CD4-positive, alpha-beta T cell (primary cell): ENCODE measurements at places on chromosomes 16 and 17.

- DNase-seq = no peak
These were observed 35.3 kb upstream of the PITPNM3 start for GRCh38 chr17:6591599-6592158.

GRCh38 chr16:50496990-50497389, 51.2 kb upstream of the NKD1 start:
- DNase-seq = no peak

DNA sequence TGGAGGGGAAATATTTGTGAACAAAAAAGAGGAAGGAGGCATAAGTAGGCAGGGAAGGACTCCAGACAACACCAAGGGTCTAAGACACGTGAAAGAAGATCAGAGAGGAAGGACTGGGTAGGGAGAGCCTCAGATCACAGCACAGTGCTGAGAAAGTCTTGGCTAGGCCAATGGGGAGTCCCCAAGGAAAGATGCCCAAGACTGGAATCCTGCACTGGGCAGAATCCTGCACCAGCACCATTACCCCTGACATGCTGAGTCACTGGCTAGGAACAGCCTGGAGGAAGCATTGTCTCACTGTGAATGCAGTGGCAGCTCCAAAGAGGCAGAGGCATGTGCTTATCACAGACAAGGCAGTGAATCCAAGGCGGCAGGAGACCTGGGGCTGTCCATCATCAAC, 19.2 kb downstream of the CLEC19A start:
- DNase-seq = no peak

DNA sequence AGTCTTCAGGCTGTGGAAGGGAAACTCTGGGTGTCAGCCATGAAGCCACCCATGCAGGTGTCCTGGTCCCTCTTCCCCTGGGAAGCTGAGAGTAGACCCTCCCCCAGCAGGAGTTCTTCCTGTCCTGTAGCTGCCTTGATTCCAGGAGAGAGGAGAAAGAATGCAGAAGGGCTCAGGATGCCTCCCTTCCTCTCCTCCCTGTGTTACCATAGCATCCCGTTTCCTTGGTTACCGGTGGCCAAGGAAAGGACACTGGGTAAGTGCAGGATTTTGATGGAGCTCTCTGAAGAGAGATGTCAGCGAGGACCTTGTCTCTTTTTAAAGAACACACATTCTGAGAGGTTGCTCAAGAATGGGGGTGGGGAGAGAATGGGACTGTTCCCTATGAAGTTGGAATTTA, 304.1 kb upstream of the N4BP1 start:
- DNase-seq = no peak

GRCh38 chr16:27805828-27806351, 255.9 kb downstream of the KATNIP start:
- DNase-seq = no peak

GRCh38 chr17:37465069-37465616, 24.5 kb upstream of the DUSP14 start:
- no peak for DNase-seq

DNA sequence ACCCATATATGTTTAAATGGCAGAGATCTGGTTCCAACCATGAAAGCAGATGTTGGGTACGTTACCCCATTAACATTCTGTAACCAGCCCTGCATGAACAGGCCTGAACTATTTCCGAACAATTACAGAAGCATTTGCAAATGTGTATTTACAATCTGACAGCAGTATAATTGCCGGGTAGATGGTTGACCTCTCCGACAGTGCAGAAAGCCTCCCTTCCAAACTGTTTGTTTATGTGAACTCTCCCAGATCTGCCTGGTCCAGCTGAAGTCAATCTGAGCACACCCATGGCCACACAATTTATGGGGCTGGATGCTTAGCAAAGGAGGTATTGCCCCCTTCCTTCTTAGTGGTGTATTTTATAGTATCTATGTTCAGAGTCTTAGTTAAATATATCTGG, 21.8 kb downstream of the NUDT7 start:
- no peak for DNase-seq

- DNase-seq = no peak
These were observed 7.8 kb downstream of the TTLL6 start for GRCh38 chr17:48809182-48809581.

- no peak for DNase-seq
These were observed 16.8 kb downstream of the CNTNAP4 start for GRCh38 chr16:76293980-76294379.

- DNase-seq = no peak
These were observed 10.3 kb upstream of the ZFHX3 start for GRCh38 chr16:73058221-73058615.

DNA sequence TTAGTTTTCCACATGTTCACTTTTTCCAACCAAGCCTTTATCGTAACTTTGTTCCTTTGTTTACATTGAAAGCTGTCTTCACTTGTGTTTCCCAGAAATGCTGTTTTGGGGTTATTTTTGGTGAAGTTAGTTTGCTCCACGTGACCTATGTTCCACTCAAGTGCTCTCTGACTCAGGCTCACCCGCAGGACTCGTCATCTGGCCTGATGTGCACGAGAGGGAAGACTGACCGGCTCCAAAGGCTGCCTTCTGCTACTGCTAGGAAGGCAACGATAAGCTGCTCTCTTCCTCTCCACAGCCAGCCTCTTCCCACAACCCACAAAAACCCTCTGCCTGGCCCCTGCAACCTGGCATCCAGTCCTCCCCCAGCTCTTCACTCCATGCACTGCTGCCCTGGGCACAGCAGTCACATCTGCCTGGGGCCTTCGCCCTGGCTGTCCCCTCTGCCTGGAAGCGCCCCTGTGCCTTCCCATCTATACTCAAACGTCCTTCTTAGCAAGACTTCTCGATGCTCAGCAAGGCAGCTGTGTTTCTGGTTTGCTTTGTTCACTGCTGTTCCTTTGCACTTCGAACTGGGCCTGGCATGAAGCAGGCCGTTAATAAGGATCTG, 28.0 kb downstream of the ZCCHC14 start:
- no peak for DNase-seq

DNA sequence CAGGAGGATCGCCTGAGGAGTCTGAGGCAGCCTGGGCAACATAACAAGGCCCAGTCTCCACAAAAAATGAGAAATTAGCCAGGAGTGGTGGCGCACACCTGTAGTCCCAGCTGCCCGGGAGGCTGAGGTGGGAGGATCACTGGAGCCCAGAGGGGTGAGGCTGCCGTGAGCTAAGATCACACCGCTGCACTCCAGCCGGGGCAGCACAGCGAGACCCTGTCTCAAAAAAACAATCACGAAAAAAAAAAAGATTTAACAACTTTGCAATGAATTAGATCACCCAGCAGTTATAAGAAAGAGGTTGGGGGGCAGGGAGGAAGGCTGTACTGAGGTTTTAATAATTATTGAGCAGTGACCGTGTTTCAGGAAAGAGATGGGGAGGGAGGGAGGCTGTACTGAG, 49.4 kb downstream of the RPH3AL start:
- DNase-seq = no peak

GRCh38 chr16:1101133-1101532, 5.1 kb upstream of the C1QTNF8 start:
- no peak for DNase-seq

- DNase-seq = no peak
These were observed 40.8 kb upstream of the BPTF start for GRCh38 chr17:67784364-67785121.

DNA sequence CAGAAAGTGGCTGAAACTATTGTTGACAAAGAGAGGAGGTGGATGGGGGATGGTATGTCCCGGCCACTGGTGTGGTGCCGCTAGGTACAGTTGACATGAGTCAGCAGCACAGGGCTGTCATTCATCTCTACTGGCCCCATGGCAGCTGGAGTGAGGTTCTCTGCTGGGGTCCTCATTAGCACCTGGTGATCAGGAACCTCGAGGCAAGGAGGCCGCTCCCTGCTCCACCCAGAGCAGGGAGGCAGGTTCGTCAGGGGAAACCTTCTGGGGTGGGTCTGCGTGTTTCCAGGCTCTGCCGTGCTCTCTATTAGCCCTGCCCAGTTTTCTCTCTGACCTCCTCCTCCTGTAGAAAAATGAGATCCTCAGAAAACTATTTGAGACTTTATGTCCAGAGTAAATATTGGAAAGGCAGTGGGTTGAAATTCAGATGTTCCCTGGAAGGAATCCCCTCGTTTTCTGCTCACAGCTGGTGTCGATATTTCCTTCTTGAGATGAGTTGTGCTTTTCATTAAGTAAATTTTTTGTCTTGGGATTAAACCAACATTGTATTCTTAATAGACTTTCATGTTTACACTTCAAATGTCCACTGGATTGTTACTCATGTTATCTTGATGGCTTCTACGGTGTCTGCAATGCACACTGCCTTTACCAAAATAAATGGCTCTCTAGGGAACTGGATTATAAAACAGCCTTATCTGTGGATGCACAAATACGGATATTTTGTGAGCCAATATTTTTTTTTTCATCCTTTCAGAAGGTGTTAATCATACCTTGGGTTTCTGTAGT, 7.1 kb downstream of the NTN1 start:
- DNase-seq = no peak

DNA sequence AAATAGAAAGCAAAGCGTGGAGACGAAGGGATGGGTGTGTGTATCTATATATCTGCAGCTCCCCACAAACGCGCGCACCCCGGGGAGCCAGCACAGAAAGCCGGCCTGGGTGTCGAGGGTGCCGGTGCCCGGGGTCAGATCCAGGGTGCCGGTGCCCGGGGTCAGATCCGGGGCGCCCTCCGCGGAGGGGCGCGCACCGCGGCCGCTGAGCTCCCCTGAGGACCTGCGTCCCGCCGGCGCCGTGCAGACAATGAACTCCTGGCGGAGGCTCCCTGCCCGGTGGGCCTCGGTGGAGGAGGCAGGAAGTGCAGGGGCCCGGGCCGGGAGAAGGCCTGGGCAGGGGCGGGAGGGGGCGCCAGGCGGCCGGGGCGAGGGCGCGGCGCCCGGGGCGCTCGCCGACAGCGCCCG, 1.1 kb downstream of the ZNF423 start:
- DNase-seq = no peak

- DNase-seq = no peak
These were observed 35.9 kb upstream of the NUDT7 start for GRCh38 chr16:77686385-77686784.

- no peak for DNase-seq
These were observed 1.2 kb downstream of the ZNF500 start for GRCh38 chr16:4765511-4766474.

GRCh38 chr16:7888411-7888810, 555.8 kb downstream of the RBFOX1 start:
- DNase-seq = no peak

- no peak for DNase-seq
These were observed 207.0 kb downstream of the STX8 start for GRCh38 chr17:9368631-9369030.

- no peak for DNase-seq
These were observed 78.8 kb downstream of the ZFHX3 start for GRCh38 chr16:72969146-72969545.

DNA sequence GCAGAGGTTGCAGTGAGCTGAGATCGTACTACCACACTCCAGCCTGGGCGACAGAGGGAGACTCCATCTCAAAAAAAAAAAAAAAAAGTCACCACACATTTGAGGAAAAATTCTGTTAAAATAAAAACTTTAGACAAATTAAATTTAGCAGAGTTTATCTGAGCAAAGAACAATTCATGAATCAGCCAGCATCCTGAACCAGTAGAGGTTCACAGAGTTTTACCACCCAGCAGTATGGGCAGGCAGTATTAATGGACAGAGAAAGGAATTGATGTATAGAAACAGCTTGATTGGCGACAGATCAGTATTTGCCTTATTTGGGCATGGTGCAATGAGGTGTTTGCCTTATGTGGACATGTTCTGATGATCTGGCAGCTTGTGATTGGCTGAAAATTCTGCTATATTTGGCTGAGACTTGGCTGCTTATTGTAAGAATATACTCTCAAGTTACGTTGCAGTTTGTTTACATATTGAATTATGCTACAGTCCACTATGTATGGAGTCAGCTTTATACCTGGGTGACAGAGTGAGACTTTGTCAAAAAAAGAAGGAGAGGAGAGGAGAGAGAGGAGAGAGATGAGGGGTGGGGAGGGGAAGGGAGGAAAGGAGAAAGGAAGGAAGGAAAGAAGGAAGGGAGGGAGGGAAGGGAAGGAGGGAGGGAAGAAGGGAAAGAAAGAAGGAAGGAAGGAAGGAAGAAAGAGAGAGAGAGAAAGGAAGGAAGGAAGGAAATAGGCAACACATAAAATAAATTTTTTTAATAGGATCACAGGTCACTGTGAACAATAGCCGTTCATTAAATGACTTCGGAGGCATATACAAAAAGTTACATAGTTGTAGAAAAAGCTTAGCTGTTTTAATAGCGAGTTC, 14.6 kb downstream of the ABCC3 start:
- no peak for DNase-seq

DNA sequence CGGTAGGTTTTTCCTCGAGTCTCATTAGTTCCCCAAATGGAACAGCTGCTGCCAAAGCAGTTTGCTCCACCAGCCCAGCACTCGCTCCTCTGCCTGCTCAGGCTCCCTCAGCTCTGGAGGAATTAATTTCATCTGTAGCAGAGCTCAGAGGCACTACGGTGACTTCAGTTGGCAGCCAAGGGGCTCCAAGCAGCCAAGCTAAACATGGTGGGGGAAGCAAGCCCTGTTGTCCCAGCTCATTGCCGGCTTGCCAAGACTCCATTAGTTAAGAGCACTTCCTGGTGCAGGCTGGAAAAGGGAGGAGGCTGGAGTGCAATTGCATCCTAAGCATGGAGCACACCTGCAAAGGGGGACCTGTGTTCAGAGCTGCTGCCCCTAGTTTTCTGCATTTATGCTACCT, 78.7 kb upstream of the GPRC5B start:
- no peak for DNase-seq

GRCh38 chr17:51365090-51365489, 104.7 kb downstream of the UTP18 start:
- DNase-seq = no peak

- DNase-seq = no peak
These were observed 59.8 kb downstream of the NCOR1 start for GRCh38 chr17:16155536-16155935.

- peak; percentile 22 for DNase-seq
These were observed 19.5 kb downstream of the MARVELD3 start for GRCh38 chr16:71645450-71645849.

DNA sequence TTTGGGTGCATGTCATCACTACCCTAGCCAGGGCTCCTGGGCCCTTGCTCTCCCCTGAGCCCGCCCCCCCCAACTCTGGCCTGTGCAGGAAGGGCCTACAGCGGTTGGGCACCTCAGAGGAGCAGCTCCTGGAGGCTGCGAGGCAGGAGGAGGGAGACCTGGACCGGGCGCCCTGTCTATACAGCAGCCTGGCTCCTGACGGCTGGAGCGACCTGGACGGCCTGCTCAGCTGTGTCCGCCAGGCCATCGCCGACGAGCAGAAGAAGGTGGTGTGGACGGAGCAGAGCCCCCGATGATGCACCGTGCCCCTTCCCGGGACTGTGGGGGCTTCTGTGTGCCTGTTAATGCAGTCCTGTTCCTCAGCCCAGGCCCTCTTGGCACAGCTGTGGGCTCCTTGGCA, 12.1 kb downstream of the SGSH start:
- DNase-seq = no peak

- DNase-seq = no peak
These were observed 37.9 kb downstream of the NDEL1 start for GRCh38 chr17:8473451-8474192.

- DNase-seq = no peak
These were observed 6.2 kb downstream of the RPS6KB1 start for GRCh38 chr17:59899099-59899498.

DNA sequence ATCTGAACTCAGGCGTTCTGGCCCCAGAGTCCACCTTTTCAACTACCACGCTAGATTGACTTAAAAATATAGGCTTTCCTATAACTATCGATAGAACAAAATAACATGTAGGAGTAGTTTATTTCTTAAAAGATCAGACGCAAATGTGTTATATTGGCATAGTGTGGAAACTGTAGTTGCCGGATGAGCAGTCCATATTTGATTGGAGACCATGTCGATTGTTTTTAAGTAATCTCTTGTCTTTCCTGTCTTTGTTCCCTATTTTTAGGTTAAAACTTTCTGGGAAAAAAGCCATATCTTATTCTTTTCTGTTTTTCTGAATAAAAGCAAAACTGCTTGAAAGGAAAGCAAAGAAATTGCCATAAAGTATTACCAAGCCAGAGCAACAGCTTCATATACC, 53.1 kb downstream of the GAN start:
- DNase-seq = no peak
